Spinal cord (tissue), 10 donors: ENCODE measurements at places on chromosomes 2 and 18. TPM values are rescaled to one million over a fixed set of nuclear protein-coding genes. Genes with fewer than 3 reads are reported as not detected.

OR6B2 gene
- not detected for polyA plus RNA-seq

SLC16A14 gene
- polyA plus RNA-seq = 35.8 TPM

INO80C gene
- 22.4 TPM for polyA plus RNA-seq

FAM110C gene
- 7.3 TPM for polyA plus RNA-seq

RNPEPL1 gene
- polyA plus RNA-seq = 41.8 TPM

CFAP221 gene
- 16.2 TPM for polyA plus RNA-seq

SLC9A4 gene
- 0.12 TPM for polyA plus RNA-seq

C2orf78 gene
- polyA plus RNA-seq = not detected

PSMA8 gene
- polyA plus RNA-seq = 0.21 TPM

ALK gene
- 16.7 TPM for polyA plus RNA-seq

LIPT1 gene
- 7.5 TPM for polyA plus RNA-seq

LBX2 gene
- not detected for polyA plus RNA-seq

MRPS5 gene
- 65.1 TPM for polyA plus RNA-seq

RAPGEF4 gene
- 46.1 TPM for polyA plus RNA-seq

SAG gene
- 0.48 TPM for polyA plus RNA-seq

LOXHD1 gene
- 0.29 TPM for polyA plus RNA-seq

RPL37A gene
- 1,956 TPM for polyA plus RNA-seq

SERPINB11 gene
- not detected for polyA plus RNA-seq

CAPN14 gene
- 0.62 TPM for polyA plus RNA-seq

IL1A gene
- polyA plus RNA-seq = 0.55 TPM

GAL3ST2 gene
- 0.77 TPM for polyA plus RNA-seq

CCDC141 gene
- polyA plus RNA-seq = 0.51 TPM

APOB gene
- polyA plus RNA-seq = 0.27 TPM

STPG4 gene
- 0.74 TPM for polyA plus RNA-seq
